ENCODE measurements at places on chromosomes 4 and X. TPM values are rescaled to one million over a fixed set of nuclear protein-coding genes. Genes with fewer than 3 reads are reported as not detected.

DNA sequence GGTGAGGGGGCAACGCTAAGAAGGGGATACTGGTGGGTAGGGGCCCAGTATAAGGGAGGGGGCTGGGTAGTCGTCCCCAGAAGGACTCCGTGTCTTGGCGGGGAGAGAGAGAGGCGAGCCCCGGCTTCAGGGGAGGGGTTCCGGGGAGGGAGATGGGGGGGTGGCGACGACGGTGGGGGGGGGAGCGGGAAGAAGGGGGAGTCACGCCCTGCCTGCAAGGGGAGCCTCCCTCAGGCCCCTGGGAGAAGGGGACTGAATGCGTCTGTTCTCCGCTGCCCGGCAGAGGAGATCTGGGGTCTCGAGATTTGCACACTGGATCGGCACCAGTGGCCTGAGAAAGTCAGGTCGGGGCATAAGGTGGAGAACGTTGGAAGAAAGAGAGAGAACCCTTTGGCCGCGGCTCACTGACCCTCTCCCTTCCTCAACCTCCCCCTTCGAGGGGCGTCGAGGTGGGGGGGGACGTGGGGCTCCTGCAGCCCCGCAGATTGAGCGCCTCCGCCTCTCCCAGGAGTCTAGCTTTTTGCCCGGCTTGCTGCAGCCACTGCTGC is 609 bp upstream of the BCORL1 start:
- no peaks in the 10 kb centered on the region for H3K4me1 ChIP-seq
- H3K36me3 ChIP-seq = no peaks in the 10 kb centered on the region
- no peaks in the 10 kb centered on the region for H3K27me3 ChIP-seq
- no peak for DNase-seq
- H3K4me3 ChIP-seq = peak overlapping the region; percentile 55
- peak overlapping the region; percentile 45 for H3K27ac ChIP-seq

GRCh38 chr4:972651-973424 is 531 bp downstream of the DGKQ start:
- peak overlapping the region; percentile 48 for H3K4me3 ChIP-seq
- no peak overlapping the region for H3K27ac ChIP-seq
- DNase-seq = no peak
- peaks cover 20% of the 10 kb centered on the region for H3K4me1 ChIP-seq
- H3K27me3 ChIP-seq = no peaks in the 10 kb centered on the region

DNA sequence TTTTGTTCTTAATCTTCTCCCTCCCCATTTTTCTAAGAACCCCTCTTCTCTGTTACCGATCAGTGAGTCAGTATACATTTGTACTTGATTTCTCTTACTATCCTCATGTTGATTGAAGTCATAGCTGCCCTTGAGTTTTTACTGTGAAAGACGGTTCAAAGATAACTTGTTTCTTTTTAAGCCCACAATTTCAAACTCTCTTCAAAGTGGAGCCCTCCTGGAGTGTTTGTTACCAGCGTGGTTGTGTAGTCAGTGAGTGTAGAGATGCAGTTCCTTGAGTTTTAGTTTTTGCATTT is 7.9 kb downstream of the PPP1R3F start:
- no peak overlapping the region for H3K27ac ChIP-seq
- H3K27me3 ChIP-seq = no peaks in the 10 kb centered on the region
- H3K36me3 ChIP-seq = no peaks in the 10 kb centered on the region
- H3K4me3 ChIP-seq = no peak overlapping the region

GRCh38 chr4:28228561-28229491 is 1368.2 kb downstream of the STIM2 start:
- peaks cover 15% of the 10 kb centered on the region for H3K4me1 ChIP-seq
- no peak overlapping the region for H3K27ac ChIP-seq
- no peaks in the 10 kb centered on the region for H3K36me3 ChIP-seq
- no peak for DNase-seq
- no peaks in the 10 kb centered on the region for H3K27me3 ChIP-seq
- H3K4me3 ChIP-seq = no peak overlapping the region

GRCh38 chr4:24805067-24805466 is 9.7 kb downstream of the SOD3 start:
- no peaks in the 10 kb centered on the region for H3K27me3 ChIP-seq
- H3K4me3 ChIP-seq = no peak overlapping the region
- H3K4me1 ChIP-seq = peaks cover 4% of the 10 kb centered on the region
- no peak overlapping the region for H3K27ac ChIP-seq

- H3K36me3 ChIP-seq = no peaks in the 10 kb centered on the region
- H3K4me3 ChIP-seq = no peak overlapping the region
- H3K27me3 ChIP-seq = peaks cover 14% of the 10 kb centered on the region
- no peak for DNase-seq
These were observed 104.3 kb downstream of the RTL9 start for GRCh38 chrX:110462957-110463356.

DNA sequence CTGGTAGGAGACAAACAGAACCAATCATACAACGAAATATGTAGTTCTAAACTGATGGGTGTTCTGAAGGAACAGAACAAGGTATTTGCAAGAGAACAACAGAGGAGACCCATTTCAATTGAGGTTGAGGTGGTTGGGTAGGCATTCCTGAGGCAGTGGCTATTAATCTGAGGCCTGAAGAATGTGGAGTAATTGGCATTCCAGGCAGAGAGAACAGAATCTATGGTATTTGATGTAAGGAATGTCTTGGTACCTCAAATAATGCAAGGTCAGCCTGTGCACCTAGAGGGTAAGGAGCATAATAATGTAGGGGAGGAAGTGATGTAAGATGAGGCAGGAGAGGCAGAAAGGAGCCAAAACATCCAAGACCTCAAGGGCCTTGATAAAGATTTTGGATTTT is 109.5 kb upstream of the TEX13C start:
- H3K27me3 ChIP-seq = no peaks in the 10 kb centered on the region
- no peak for DNase-seq
- no peaks in the 10 kb centered on the region for H3K36me3 ChIP-seq
- H3K4me3 ChIP-seq = no peak overlapping the region
- peaks cover 6% of the 10 kb centered on the region for H3K4me1 ChIP-seq

DNA sequence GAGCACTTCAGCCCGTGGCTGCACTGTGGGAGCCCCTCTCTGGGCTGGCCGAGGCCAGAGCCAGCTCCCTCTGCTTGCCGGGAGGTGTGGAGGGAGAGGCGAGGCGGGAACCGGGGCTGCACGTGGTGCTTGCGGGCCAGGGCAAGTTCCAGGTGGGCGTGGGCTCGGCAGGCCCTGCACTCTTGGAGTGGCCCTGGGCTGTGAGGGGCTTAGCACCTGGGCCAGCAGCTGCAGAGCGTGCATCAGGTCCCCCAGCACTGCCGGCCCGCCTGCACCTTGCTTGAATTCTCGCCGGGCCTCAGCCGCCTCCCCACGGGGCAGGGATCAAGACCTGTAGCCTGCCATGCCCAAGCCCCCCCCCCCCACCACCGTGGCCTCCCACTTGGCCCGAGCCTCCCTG is 28.9 kb upstream of the APOOL start:
- DNase-seq = no peak
- no peak overlapping the region for H3K4me3 ChIP-seq
- H3K36me3 ChIP-seq = no peaks in the 10 kb centered on the region
- no peak overlapping the region for H3K27ac ChIP-seq

DNA sequence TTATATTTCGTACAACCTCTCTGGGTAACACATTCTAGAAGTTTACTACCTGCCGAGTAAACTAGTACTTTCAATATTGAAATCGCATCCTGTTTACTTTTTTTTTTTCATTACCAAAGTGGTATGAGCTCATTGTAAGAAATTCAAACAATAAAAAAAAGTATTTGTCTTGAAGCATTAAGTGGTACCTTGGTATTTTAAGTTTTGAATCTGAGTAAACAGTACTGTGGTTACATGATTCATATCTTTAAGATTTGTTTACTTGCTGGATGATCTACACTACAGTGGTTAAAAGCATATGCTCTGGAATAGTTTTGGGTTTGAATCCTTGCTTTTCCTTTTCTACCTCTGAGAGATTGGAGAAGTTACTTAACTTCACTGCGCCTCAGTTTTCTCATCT is 3.8 kb upstream of the MMGT1 start:
- no peaks in the 10 kb centered on the region for H3K36me3 ChIP-seq
- peaks cover 6% of the 10 kb centered on the region for H3K27me3 ChIP-seq
- no peaks in the 10 kb centered on the region for H3K4me1 ChIP-seq
- no peak overlapping the region for H3K27ac ChIP-seq

- no peak for DNase-seq
- H3K27ac ChIP-seq = no peak overlapping the region
- no peaks in the 10 kb centered on the region for H3K36me3 ChIP-seq
- no peaks in the 10 kb centered on the region for H3K4me1 ChIP-seq
- no peak overlapping the region for H3K4me3 ChIP-seq
These were observed 4.2 kb downstream of the SLC30A9 start for GRCh38 chr4:41994461-41994985.

DNA sequence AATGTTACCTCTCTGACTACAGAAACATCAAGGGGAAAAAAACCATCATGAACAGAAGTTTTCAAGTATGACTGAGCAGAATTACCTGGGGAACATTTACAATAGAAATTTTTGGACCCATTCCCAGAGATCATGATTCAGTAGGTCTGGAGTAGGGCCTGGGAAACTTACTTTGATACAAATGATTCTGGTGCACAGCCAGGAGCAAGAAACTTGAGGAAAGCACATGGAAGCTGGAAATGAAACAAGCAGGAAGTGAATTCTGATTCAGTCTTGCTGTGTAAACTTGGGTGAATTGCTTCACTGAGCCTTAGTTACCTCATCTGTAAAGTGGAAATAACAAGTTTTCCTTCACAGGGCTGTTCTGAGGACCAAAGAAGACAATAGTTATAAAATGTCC is 192.5 kb upstream of the TAPT1 start:
- no peaks in the 10 kb centered on the region for H3K27me3 ChIP-seq
- H3K4me3 ChIP-seq = no peak overlapping the region
- no peak for DNase-seq
- H3K4me1 ChIP-seq = no peaks in the 10 kb centered on the region
- H3K36me3 ChIP-seq = no peaks in the 10 kb centered on the region

GRCh38 chr4:123327346-123327745 is 69.2 kb upstream of the SPRY1 start:
- H3K36me3 ChIP-seq = no peaks in the 10 kb centered on the region
- no peak for DNase-seq
- no peak overlapping the region for H3K4me3 ChIP-seq
- no peak overlapping the region for H3K27ac ChIP-seq
- H3K4me1 ChIP-seq = no peaks in the 10 kb centered on the region

- H3K4me3 ChIP-seq = no peak overlapping the region
- no peak for DNase-seq
- no peak overlapping the region for H3K27ac ChIP-seq
- H3K4me1 ChIP-seq = no peaks in the 10 kb centered on the region
These were observed 95.5 kb downstream of the NSUN7 start for GRCh38 chr4:40845154-40845835.

GRCh38 chrX:43019021-43019420 is 241.1 kb upstream of the PPP1R2C start:
- H3K27me3 ChIP-seq = no peaks in the 10 kb centered on the region
- no peaks in the 10 kb centered on the region for H3K36me3 ChIP-seq
- no peak overlapping the region for H3K27ac ChIP-seq
- no peak overlapping the region for H3K4me3 ChIP-seq

- no peaks in the 10 kb centered on the region for H3K4me1 ChIP-seq
- no peak for DNase-seq
- no peak overlapping the region for H3K27ac ChIP-seq
These were observed 26.3 kb downstream of the CNGA1 start for GRCh38 chr4:47990145-47990544.

DNA sequence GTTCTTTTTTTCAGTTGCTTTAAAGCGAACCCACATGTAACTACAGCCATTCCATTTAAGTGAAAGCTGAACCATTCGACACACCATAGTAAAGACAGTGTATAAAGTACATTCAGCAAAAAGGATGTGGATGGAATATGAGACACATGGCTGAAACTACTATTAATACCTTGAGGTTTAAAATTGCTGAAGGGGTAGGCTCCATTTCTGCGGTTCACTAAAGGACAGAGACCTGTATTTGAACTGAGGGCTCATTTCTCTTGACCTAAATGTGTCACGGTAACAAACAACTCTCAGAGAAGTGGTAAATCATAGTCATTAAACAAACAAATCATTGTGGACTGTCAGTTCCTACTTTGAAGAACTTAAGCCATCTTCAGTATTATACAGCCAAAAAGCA is 1085.6 kb upstream of the TENM3 start:
- no peaks in the 10 kb centered on the region for H3K4me1 ChIP-seq
- no peaks in the 10 kb centered on the region for H3K27me3 ChIP-seq
- H3K27ac ChIP-seq = no peak overlapping the region

DNA sequence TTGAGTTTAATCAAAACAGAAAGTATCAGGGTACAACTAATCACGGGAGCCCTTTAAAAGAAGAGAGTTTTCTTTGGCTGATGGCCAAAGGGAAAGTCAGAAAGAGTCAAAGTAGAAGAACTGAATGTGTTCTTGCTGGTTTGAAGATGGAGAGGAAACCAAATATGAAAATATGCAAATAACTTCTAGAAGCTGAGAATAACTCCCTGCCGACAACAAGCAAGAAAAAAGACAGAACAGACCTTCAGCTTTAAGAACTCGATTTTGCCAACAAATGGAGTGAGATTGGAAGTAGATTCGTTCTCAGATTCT is 903.8 kb downstream of the STIM2 start:
- DNase-seq = no peak
- H3K27me3 ChIP-seq = no peaks in the 10 kb centered on the region
- H3K4me3 ChIP-seq = no peak overlapping the region
- H3K36me3 ChIP-seq = no peaks in the 10 kb centered on the region

- H3K36me3 ChIP-seq = no peaks in the 10 kb centered on the region
- H3K27me3 ChIP-seq = no peaks in the 10 kb centered on the region
- H3K4me3 ChIP-seq = no peak overlapping the region
- no peaks in the 10 kb centered on the region for H3K4me1 ChIP-seq
These were observed 22.6 kb upstream of the TBC1D1 start for GRCh38 chr4:37868238-37868637.

DNA sequence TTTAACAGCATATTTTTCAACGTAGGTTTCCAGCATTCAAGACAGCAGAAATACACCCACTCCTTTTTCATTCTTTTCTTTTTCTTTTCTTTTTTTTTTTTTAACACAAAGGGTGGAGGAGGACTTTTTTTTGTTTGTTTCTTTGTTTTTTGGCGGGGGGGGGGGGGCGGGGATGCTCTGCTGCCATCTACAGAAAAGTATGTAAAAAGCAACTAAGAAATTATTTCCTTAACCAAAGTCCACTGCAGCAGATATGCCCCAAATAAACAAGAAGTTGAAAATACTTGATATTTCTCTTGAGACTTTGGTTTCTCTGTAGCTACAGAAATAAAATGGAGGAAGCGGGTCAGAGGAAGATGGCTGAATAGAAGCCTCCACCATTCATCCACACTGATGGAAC is 63.2 kb upstream of the PBDC1 start:
- H3K27me3 ChIP-seq = no peaks in the 10 kb centered on the region
- no peaks in the 10 kb centered on the region for H3K4me1 ChIP-seq

Gene GABRQ
- total RNA-seq = 0.98 TPM

Gene PDGFRA
- 103 TPM for total RNA-seq

Gene CPLX1
- 2.4 TPM for total RNA-seq

Gene NHSL2
- 16.2 TPM for total RNA-seq

Gene UGT2A3
- total RNA-seq = not detected

Gene ARHGAP4
- 32.4 TPM for total RNA-seq

Gene SRPX2
- 51.0 TPM for total RNA-seq

Gene TAF7L
- not detected for total RNA-seq

Gene EREG
- total RNA-seq = not detected

Gene SEC24D
- total RNA-seq = 54.6 TPM

Gene EOLA1
- 16.5 TPM for total RNA-seq

Gene SHROOM4
- total RNA-seq = 13.1 TPM

Gene ARR3
- not detected for total RNA-seq

Gene LINC00632
- 114 TPM for total RNA-seq

Gene NUP54
- total RNA-seq = 29.7 TPM
